A549 treated with Mapracorat at 1 μM for 4 hours (cell line): ENCODE measurements at places on chromosomes 2 and 18. TPM values are rescaled to one million over a fixed set of nuclear protein-coding genes. Genes with fewer than 3 reads are reported as not detected.

CMPK2 gene
- total RNA-seq: 0.73 to 0.95 TPM (median 0.86 TPM) in 5 replicates

ALPI gene
- not detected in 5 replicates for total RNA-seq

TUBA3E gene
- total RNA-seq: 2.4 to 3.8 TPM (median 3.3 TPM) in 5 replicates

MEP1B gene
- total RNA-seq: 0.05 TPM in 1 of 5 replicates, not detected in the others

GCG gene
- total RNA-seq: not detected in 5 replicates

RNF125 gene
- 0.20 to 0.28 TPM (median 0.27 TPM) in 5 replicates for total RNA-seq

CD207 gene
- total RNA-seq: not detected in 5 replicates

SH3RF3 gene
- total RNA-seq: 0.46 to 0.61 TPM (median 0.52 TPM) in 5 replicates

RIT2 gene
- not detected in 5 replicates for total RNA-seq

OSBPL1A gene
- 10.6 to 19.4 TPM (median 13.6 TPM) in 5 replicates for total RNA-seq

UGT1A10 gene
- total RNA-seq: 0.06 TPM in 1 of 5 replicates, not detected in the others

CCDC121 gene
- 3.4 to 4.3 TPM (median 3.8 TPM) in 5 replicates for total RNA-seq

GALNT13 gene
- total RNA-seq: 7.0 to 12.0 TPM (median 8.8 TPM) in 5 replicates

GRB14 gene
- total RNA-seq: 3.9 to 6.1 TPM (median 5.2 TPM) in 5 replicates

COL3A1 gene
- total RNA-seq: 0.07 to 0.26 TPM (median 0.15 TPM) in 5 replicates

SERPINB10 gene
- not detected in 5 replicates for total RNA-seq

SPR gene
- 90.2 to 141 TPM (median 126 TPM) in 5 replicates for total RNA-seq

M1AP gene
- total RNA-seq: not detected in 5 replicates

CBLN2 gene
- total RNA-seq: 0.05 to 0.42 TPM (median 0.07 TPM) in 5 replicates

MAP3K19 gene
- total RNA-seq: not detected in 5 replicates

UGT1A3 gene
- 0.10 to 0.31 TPM (median 0.26 TPM) in 3 of 5 replicates, not detected in the others for total RNA-seq

CRYBA2 gene
- total RNA-seq: not detected in 5 replicates

FAM124B gene
- total RNA-seq: not detected in 5 replicates

LAPTM4A gene
- 224 to 309 TPM (median 282 TPM) in 5 replicates for total RNA-seq

INHA gene
- 0.08 to 0.65 TPM (median 0.39 TPM) in 5 replicates for total RNA-seq

HOXD12 gene
- not detected in 5 replicates for total RNA-seq

REG1A gene
- total RNA-seq: not detected in 5 replicates

HRH4 gene
- not detected in 5 replicates for total RNA-seq

MTCL1 gene
- total RNA-seq: 50.1 to 60.8 TPM (median 57.2 TPM) in 5 replicates

IGFBP2 gene
- 66.0 to 94.9 TPM (median 90.1 TPM) in 5 replicates for total RNA-seq

SNORC gene
- total RNA-seq: 4.7 to 14.3 TPM (median 11.0 TPM) in 5 replicates

KLHL14 gene
- not detected in 5 replicates for total RNA-seq

IL36G gene
- total RNA-seq: not detected in 5 replicates

SLC25A52 gene
- total RNA-seq: not detected in 5 replicates

ASIC4 gene
- total RNA-seq: 0.07 to 0.20 TPM (median 0.13 TPM) in 3 of 5 replicates, not detected in the others

MC4R gene
- total RNA-seq: not detected in 5 replicates

KIAA2012 gene
- not detected in 5 replicates for total RNA-seq

TBR1 gene
- 0.03 to 0.08 TPM in 2 of 5 replicates, not detected in the others for total RNA-seq

GRHL1 gene
- 0.88 to 1.5 TPM (median 1.1 TPM) in 5 replicates for total RNA-seq

SLC23A3 gene
- 0.59 to 1.1 TPM (median 0.86 TPM) in 5 replicates for total RNA-seq

RNASEH1 gene
- total RNA-seq: 48.0 to 54.5 TPM (median 52.1 TPM) in 5 replicates

RAMP1 gene
- not detected in 5 replicates for total RNA-seq

UPP2 gene
- total RNA-seq: not detected in 5 replicates

SOX11 gene
- total RNA-seq: not detected in 5 replicates

ACMSD gene
- not detected in 5 replicates for total RNA-seq

AKAIN1 gene
- total RNA-seq: not detected in 5 replicates

TCF4 gene
- 1.1 to 2.6 TPM (median 1.5 TPM) in 5 replicates for total RNA-seq

TGFA gene
- total RNA-seq: 4.7 to 5.5 TPM (median 4.9 TPM) in 5 replicates

ADD2 gene
- total RNA-seq: 21.3 to 27.6 TPM (median 27.3 TPM) in 5 replicates
